ENCODE measurements at places on chromosomes 5 and 9.

GRCh38 chr5:137453483-137454080 lies 45.5 kb downstream of the SPOCK1 start:
- peak; percentile 19 for DNase-seq

DNA sequence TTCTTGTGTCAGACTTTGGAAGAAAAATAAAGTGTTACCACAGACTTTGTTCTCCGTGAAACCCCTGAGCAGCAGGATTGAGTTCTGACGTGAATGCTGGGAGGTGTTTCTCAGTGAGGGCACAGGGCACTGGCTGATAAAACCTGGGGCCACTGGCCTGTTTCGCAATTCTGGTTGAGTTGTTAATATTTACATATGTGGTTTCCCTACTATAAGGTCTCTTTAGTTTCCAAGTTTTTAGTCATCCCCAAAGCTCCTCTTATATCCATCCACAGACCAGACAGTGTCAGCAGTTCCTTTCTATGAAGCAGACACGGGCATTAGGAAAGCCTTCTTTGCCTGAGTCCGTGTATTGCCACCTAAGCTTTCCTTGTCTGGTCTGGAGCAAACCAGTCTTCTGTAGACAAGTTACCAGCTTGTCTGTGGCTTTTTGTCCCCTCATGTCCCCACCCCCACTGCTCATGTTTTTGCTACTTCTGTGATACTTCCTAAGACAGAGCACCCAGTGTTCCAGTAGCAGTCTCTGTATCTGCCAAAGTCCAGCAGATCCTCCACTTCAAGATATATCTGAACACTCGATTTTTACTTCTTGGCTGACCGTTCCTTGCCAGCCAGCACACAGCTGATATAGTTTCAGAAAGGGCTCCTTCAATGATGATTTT lies 42.0 kb downstream of the ACO1 start:
- DNase-seq: peak; percentile 91

DNA sequence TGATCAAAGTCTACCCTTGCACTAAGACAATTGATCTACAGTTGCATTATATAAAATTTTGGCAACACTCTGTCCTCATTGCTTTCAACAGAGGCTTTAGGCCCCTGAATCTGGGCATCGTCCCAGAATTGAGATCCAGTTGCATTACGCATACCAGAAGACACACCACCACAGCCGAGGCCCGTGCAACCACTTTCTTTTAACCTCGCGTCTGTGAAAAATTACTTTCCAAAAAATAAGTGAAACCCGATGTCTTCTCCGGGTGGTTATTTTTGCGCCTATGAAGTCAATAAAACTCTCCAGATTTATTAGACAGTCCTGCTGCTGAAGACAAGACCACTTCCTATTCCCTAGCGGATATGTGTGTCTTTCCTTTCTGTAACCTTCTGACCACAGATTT lies 52.1 kb upstream of the NFIB start:
- DNase-seq: peak; percentile 24

DNA sequence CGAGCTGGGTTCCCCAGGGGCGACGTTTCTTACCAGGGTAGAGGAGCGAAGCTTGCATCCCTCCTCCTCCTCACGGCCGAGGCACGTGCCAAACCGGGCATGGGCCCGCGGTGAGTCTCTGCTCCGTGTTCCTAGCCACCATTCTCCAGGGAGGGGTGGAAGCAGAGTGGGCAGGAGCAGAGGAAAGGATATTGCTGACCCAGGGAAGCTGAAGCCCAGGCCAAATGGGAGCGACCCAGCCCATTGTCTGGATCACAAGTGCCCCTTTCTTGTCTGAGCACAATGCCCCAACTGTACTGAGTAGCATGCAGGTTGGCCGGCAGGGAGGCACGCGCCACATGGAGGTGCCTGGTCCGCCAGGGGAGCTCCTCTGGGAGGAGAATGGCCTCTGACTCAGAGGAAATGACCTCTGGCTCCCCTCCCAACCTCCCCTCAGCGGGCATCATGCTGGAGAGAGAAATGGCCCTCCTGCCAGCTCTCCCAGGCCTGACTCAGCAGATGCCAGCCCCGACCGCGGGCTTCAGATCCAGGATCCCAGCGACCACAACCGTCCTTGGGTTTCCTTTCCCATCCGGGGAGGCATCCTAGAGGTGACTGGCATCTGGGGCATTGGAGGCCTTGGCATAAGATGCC lies 1.1 kb downstream of the PRR7 start:
- DNase-seq: peak; percentile 40

DNA sequence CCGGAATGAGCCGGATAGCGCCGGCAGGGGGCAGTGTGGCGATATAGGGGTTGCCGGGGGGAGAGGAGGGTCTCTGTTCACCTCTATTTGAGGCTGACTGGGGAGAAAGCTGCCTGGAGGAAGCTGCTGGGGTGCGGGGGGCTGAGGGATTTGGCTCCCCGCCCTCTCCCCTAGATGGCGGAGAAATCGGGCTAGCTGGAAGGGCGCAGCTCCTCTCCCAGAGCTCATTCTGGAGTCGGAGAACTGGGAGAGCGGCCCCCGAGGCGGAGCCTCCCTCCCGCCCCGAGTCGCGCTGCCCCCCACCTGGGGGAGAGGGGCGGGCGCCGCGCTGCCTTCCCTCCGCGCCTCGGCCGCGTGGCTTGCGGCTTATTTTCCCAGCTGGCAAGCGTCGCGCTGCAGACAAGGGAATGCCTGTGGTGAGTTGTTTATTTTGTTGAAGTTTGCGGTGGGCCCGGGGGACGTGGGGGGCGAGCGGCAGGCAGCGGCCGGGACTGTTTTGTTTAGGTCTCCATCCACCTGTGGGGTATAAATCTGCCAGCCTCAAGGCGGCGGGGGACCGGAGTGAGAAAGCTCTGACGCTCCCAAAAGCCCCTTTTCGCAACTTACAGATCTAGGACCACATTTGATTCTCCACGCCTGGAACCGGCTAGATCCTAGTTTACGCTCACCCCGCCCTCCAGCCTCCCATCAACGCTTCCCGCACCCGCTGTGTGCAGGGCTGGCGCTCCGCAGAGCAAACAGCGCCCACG lies 4.1 kb upstream of the RGMB start:
- peak; percentile 73 for DNase-seq

GRCh38 chr5:74185599-74185998 lies 454.9 kb downstream of the ENC1 start:
- DNase-seq: no peak

DNA sequence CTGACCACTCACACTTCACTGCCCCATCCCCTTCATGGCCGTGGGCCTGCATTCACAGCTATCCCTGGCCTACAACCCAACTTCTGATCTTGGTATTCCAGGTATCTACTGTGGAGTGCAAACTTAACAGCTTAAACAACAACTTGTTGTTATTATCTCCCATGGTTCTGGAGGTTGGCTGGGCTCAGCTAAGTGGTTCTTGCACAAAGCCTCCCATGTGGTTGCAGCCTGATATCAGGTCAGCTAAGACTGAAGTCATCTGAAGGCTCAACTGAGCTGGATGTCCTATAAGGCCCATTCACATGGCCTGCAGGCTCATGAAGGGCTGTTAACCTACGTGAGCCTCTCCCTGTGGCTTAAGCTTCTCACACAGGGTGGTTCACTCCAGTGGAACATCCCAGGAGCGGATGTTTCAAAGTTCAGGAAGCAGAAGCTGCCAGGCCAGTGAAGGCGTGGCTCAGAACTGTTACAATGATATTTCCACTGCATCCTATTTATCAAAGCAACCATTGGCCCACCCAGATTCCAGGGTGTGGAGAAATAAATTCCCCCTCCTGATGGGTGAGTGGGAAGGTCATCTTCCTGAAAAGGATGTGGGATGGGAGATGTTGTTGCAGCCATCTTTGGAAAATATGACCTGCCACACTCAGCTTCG lies 30.0 kb upstream of the TRIO start:
- DNase-seq: peak; percentile 82

DNA sequence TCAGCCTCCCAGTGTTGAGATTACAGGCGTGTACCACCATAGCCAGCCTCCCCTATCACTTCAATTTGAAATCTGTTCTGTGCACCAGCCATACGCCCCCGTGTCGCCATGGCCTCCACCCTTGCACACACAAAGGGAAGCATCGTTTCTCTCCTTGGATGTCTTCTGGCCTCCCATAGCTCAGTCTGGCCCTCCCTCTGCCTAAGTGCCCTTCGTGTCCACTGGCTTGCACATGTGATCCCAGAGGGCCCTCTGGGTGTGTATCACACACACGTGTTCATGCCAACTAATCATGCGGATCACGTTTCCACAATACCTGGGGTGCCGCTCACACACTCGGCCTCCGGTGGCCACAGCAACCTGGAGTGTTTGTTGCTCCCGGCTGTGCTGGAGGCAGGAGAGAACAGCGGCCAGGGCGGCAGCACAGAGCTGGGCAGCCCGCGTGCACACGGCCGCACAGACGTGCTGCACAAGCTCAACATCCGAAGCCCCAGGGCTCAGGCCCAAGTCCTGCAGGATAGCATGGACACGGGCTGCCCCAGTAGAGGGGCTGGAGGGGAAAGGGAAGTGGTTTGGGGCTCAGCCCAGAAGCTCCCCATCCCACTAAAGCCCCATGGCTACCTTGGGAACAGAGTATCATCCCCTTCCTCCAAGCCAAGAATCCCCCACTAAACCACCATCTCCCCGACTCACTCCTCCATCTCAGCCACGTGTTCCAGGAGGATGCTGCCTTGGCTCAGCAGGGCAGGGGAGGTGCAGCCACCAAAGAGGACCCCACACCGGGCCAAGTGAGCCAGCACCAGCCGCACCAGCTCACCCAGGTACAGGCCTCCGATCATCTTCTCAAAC lies 10.9 kb downstream of the HK3 start:
- DNase-seq: no peak

DNA sequence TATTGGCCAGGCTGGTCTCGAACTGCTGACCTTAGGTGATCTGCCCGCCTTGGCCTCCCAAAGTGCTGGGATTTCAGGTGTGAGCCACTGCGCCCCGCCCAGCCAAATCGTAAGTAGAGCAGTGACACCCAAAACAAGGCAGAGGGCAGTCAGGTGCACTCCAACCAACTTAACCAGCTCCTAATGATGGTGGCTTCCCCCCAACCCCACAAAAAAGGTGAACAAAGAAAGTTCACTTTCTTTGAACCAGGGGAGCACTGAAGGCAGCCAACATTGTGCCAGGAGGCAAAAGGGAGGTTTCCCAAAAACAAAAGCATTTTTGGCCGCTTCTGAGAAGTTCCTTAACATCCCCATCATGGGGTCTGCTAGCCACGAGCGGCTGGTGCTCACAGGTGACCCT lies 9.6 kb downstream of the GMCL2 start:
- no peak for DNase-seq

- DNase-seq: no peak
Observed at GRCh38 chr5:62289813-62290212, 16.2 kb upstream of the KIF2A start.

GRCh38 chr5:146034127-146034526 lies 71.2 kb downstream of the PLAC8L1 start:
- DNase-seq: no peak

DNA sequence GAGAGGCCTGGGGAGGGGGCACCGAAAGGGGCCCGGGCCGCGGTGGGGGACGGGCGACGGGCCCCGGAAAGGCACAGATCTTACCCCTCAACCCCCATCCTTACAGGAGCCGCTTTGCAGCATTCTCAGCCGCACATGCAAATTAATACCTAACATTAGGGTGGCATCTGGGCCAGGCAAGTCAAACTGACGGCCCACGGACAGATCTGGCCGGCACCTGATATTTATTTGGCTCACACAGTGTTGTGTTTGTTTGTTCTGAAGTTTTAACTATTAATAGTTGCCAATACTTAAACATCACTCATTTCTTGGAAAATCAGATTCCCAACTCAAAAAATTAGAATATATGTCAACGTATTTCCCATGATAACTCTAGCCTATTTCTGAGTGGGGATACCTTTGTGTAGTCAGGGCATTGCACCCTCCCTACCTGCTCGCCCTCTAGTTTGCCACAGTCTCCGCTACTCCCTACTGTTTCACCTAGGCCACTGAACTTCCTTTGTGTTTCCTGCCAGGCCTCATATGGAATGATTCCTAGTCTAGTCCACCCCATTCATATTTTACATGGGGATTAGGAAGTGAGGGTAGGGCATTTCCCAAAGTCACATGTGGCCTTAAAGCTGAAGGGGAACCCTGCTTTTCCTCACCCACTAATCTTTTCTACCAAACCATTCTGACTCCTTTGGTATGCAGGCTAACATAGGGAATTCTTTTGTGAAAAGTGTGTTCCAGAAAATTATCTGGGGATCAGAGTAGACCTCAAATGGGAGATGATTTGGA lies 71.9 kb upstream of the LARP1 start:
- no peak for DNase-seq

DNA sequence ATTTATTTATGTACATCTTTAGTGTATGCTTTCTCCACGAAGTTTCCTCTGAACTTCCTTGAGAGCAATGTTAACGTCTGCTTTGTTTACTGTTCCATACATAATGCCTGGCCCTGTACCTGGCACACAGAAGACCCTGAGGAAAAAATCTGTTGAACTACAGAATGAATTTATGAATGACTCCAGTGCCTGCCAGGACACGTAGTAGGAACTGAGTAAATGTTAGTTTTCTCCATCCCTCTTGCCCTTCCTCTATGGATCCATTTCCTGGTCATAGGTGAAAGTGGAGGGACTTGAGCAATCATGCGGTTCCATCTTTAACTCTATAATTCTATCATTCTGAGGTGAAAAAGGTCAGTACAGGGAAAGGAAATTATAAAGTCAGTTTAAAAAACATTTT lies 117.7 kb downstream of the MAPKAP1 start:
- no peak for DNase-seq

- DNase-seq: no peak
Observed at GRCh38 chr9:126156898-126157297, 169.7 kb upstream of the MVB12B start.

DNA sequence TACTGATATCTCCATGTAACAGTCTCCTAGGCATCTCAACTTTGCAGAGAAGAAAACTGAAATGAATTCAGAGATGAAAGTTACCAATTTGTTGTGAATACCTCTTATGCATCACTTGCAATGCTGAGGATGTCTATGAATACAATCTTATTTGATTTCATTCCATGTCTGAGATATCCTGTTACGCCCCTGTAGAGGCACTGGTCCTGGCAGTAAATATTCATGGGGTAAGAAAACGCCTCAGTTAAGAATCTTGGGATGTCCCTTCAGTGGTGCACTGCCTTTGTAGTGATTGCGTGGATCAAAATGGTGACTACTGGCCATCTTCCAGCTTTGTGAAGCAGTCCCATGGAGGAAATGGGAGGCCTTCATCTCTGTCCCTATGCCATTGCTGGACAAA lies 229.1 kb upstream of the C9orf72 start:
- no peak for DNase-seq

DNA sequence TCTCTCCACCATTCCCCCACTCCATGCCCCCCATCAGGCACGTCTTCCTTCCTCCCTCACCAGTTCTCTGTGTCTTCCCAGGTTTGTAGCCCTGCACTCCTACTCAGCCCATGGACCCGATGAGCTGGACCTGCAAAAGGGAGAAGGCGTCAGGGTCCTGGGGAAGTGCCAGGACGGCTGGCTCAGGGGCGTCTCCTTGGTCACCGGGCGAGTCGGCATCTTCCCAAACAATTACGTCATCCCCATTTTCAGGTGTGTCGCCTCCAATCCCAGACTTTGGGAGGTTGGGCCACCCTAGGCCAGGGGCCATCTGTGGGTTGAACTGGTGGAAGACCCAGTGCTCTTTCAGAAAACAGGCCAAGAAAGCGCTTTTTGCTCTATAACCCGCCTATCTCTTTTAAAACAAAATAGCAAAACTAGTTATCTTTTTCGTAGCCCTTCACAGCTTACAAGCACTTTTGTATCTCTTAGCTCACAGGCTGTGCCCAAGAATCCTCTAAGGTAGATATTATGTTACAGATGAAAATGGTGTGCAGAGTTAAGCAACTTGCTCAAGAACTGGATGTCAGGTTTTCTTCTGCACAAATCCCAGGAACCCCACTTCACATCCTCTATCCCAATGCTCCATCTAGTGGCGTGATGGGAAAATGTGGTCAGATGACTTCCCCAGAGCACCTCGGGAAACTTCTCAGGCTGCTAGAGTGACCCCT lies 56.2 kb downstream of the PLAC8L1 start:
- DNase-seq: peak; percentile 65

- no peak for DNase-seq
Observed at GRCh38 chr5:37776826-37777225, 63.0 kb downstream of the GDNF start.
